ENCODE measurements at places on chromosomes 13 and 19. TPM values are rescaled to one million over a fixed set of nuclear protein-coding genes. Genes with fewer than 3 reads are reported as not detected.
A peak's percentile ranks its signal among the peaks of the same experiment; 100 is the strongest.

GRCh38 chr19:5891572-5891937 is 12.0 kb downstream of the NDUFA11 start:
- H3K27ac ChIP-seq: no peak overlapping the region
- no peak overlapping the region for H3K4me3 ChIP-seq
- H3K27me3 ChIP-seq: no peaks in the 10 kb centered on the region
- H3K36me3 ChIP-seq: peaks cover 8% of the 10 kb centered on the region
- DNase-seq: no peak

DNA sequence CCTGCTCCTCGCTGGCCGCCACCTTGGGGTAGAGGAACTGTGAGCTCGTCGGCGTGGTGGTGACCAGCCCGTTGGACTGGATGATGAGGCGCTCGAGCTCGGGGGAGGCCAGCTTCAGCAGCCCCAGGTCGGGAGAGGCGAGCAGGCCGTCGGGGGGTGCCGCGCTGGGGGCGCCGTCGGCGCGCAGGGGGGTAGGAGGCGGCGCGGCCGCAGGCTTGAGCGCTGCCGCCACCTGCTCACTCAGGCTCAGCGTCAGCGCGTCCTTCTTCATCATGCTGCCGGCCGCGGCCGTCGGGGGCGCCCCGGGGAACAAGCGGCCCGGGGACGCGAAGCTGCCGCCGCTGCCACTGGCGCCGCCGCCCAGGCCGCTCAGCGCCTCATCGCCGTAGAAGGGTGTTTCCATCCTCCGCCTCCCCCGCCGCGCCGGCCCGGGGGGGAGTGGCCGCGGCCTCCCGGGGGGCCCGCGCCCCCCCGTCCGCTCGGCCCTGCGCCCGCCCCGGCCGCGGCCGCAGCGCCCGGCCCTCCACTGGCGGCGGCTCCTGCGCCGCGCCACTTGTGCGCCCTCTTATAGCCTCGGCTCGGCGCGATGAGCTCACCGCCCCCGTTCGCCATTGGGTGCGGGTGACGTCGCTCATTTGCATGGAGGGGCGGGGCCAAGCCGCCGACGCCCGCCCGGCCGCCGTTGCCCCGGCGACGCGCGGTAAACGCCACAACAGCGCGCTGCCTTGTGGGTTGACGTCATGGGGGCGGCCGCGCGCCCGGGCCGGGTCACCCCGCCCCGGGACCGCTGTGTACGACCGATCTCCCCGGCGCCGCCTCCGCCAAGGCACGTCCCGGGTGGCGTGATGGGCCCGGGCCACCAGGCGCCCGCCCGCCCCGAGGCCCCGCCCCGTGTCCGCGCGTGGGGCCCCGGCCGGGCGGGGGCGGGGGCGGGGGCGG is at the start of gene JUND:
TSS of gene JUND (minus strand) at position 541 of the 939 bp plus-strand sequence. CDS start at position 403, 138 bp downstream.
- no peaks in the 10 kb centered on the region for H3K27me3 ChIP-seq
- no peaks in the 10 kb centered on the region for H3K4me1 ChIP-seq
- H3K27ac ChIP-seq: peak within 1 kb of the TSS; percentile 94
- peaks cover 5% of the 10 kb centered on the region for H3K36me3 ChIP-seq

DNA sequence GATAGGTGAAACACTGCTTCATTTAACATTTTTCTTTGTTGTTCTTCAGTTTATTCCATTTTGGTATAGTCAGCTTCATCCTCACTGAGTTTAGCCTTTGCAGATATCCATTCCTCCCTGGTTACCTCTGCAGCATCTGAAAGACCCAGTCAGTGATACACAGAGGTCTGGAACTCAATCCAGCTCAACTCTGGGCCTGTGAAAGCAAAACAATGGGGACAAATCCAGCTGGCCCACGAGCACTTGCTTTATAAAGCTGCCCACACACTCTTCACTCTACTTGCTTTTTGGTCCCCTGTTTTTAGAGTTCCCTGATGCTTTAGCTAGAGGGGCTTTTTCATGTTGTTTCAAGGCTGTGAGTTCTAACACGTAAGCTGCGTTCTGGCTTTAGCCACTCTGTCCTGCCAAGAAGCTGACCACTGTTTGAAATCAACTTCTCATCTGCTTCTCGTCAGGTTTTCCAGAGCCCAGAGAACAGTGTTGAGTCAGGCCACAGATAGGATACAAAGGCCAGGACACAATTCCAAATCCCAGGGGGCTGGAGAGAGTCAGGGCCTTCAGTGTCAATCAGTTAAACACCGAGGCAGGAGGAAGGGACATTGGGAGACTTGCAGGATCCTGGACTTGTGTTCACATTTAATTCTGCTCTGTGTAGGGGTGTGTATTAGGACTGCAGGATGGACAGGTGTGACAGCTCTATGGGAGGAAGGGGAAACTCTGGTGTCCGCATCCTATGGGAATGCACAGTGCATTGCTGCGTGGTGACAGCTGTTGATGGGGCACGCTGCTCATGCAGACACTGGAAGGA is 83.5 kb upstream of the RNF113B start:
- H3K36me3 ChIP-seq: no peaks in the 10 kb centered on the region
- H3K4me1 ChIP-seq: peaks cover 2% of the 10 kb centered on the region
- no peaks in the 10 kb centered on the region for H3K27me3 ChIP-seq
- H3K4me3 ChIP-seq: no peak overlapping the region
- H3K27ac ChIP-seq: no peak overlapping the region
- no peak for DNase-seq

Gene ZNF726
- total RNA-seq: 0.11 TPM

DNA sequence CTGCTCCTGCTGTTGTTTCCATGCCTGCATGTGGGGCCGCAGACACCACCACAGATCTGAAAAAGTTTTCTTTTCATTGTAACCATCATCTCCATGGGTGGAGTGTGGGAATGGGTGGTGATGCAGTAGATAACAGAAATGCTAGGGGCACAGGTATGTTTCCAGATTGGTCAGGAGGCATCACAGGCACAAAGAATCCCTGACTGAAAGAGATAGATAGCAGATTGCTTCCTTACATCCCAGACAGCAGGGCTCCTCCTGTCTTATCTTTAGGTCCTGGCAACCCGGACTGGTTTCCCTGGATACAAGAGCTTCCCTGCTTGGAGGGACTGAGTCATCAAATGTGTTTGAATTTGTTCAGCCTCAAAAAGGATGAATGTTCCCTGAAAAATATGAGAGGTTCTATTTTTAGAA is 1937.6 kb downstream of the PCDH9 start:
- DNase-seq: peak; percentile 28
- no peaks in the 10 kb centered on the region for H3K36me3 ChIP-seq
- no peak overlapping the region for H3K4me3 ChIP-seq

Measured in H9 (cell line).